ENCODE measurements at places on chromosomes 2 and 18. TPM values are rescaled to one million over a fixed set of nuclear protein-coding genes. Genes with fewer than 3 reads are reported as not detected.

Gene TCF23
- total RNA-seq = not detected

Gene TBC1D8
- total RNA-seq = 61.7 TPM

Gene TDRD15
- total RNA-seq = 0.05 TPM

Gene EVX2
- total RNA-seq = not detected

Gene MAB21L4
- not detected for total RNA-seq

Data from heart left ventricle (tissue), 16 donors.